Kidney (tissue), 22 donors: ENCODE measurements at places on chromosomes 7 and 10. TPM values are rescaled to one million over a fixed set of nuclear protein-coding genes. Genes with fewer than 3 reads are reported as not detected.

GRCh38 chr10:393787-394438 is 258.7 kb downstream of the ZMYND11 start:
- H3K4me1 ChIP-seq: no peaks in the 10 kb centered on the region
- DNase-seq: no peak
- H3K27me3 ChIP-seq: no peaks in the 10 kb centered on the region
- H3K4me3 ChIP-seq: no peak overlapping the region

DNA sequence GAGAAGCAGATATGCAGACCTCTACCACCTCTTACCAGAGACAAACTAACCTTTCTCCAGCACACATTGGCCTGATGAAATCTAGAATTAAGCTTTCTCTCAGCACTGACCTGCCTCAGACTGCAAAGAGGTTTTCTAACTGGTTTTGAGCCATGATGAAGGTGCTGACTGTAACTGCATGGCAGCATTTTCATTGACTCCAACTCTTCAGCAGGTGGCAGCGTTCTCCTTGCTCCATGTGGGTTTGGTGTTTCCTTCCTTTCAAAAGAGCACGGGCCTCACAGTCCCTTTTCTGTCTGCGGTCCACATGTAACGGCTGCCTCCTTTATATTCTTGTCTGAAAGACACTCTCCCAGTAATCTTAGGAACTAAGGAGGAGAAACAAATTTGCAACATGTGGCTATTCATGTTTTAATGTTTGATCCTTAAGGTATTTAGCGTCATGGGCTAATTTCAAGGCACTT is 12.6 kb downstream of the KLLN start:
- no peaks in the 10 kb centered on the region for H3K4me1 ChIP-seq
- DNase-seq: peak; percentile 70
- H3K27ac ChIP-seq: no peak overlapping the region
- no peak overlapping the region for H3K4me3 ChIP-seq
- H3K36me3 ChIP-seq: no peaks in the 10 kb centered on the region

GRCh38 chr10:93495654-93496321 is 624 bp upstream of the CEP55 start:
- H3K4me3 ChIP-seq: peak overlapping the region; percentile 68
- H3K27ac ChIP-seq: no peak overlapping the region
- H3K27me3 ChIP-seq: no peaks in the 10 kb centered on the region
- H3K4me1 ChIP-seq: no peaks in the 10 kb centered on the region
- DNase-seq: peak; percentile 36

- peaks cover 6% of the 10 kb centered on the region for H3K4me1 ChIP-seq
- DNase-seq: no peak
- peaks cover 4% of the 10 kb centered on the region for H3K36me3 ChIP-seq
- H3K27me3 ChIP-seq: no peaks in the 10 kb centered on the region
Measured at GRCh38 chr10:310371-310770, 175.1 kb downstream of the ZMYND11 start.

DNA sequence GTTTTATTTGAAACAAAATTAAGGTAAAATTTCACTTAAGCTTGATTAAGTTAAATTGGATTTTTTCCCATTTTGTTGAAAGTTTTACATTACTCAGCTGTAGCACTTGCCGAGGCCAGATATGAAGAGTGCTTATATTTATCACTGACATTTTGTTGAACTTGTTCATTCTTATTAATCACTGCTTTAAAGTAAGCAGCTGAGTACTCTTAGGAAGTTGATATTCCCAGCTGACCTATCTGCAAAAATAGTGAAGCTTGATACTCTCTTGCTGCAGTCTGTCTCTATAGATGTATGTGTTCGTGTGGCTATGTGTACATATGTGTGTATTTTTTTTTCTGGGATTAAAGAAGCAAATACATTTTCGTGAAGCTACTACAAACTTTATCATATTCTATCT is 150.0 kb downstream of the SKAP2 start:
- H3K27me3 ChIP-seq: no peaks in the 10 kb centered on the region
- H3K27ac ChIP-seq: no peak overlapping the region
- H3K4me3 ChIP-seq: no peak overlapping the region

DNA sequence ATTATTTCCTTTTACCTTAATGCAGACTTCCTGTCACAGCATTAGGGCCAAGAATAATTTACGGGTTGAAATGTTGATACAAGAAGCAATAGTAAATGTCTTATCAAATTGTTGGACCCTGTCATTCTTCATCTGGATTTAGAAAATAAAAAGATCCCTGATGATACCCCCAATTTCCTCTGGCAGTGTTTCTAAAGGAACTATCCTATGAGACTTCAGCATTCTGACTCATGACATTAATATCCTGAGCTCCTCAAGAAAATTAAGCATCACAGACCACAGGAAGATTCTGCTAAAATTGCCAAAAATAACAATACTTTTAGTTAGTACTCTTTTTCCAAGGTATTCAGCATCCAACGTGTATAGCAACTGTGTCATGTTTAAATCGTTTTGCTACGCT is 490.5 kb upstream of the ANKRD30A start:
- H3K36me3 ChIP-seq: no peaks in the 10 kb centered on the region
- no peak overlapping the region for H3K27ac ChIP-seq
- DNase-seq: no peak
- H3K4me3 ChIP-seq: no peak overlapping the region

GRCh38 chr10:4686644-4686996 is 139.4 kb upstream of the AKR1E2 start:
- no peaks in the 10 kb centered on the region for H3K4me1 ChIP-seq
- H3K4me3 ChIP-seq: no peak overlapping the region
- H3K27me3 ChIP-seq: no peaks in the 10 kb centered on the region
- no peak overlapping the region for H3K27ac ChIP-seq
- H3K36me3 ChIP-seq: no peaks in the 10 kb centered on the region

HGF gene
- total RNA-seq: 23.8 TPM

PIP gene
- total RNA-seq: 0.47 TPM

LYZL1 gene
- not detected for total RNA-seq

AP5Z1 gene
- total RNA-seq: 38.5 TPM

NEUROD6 gene
- not detected for total RNA-seq

SEMA3D gene
- total RNA-seq: 17.5 TPM
